ENCODE measurements at places on chromosomes 16 and 17.

DNA sequence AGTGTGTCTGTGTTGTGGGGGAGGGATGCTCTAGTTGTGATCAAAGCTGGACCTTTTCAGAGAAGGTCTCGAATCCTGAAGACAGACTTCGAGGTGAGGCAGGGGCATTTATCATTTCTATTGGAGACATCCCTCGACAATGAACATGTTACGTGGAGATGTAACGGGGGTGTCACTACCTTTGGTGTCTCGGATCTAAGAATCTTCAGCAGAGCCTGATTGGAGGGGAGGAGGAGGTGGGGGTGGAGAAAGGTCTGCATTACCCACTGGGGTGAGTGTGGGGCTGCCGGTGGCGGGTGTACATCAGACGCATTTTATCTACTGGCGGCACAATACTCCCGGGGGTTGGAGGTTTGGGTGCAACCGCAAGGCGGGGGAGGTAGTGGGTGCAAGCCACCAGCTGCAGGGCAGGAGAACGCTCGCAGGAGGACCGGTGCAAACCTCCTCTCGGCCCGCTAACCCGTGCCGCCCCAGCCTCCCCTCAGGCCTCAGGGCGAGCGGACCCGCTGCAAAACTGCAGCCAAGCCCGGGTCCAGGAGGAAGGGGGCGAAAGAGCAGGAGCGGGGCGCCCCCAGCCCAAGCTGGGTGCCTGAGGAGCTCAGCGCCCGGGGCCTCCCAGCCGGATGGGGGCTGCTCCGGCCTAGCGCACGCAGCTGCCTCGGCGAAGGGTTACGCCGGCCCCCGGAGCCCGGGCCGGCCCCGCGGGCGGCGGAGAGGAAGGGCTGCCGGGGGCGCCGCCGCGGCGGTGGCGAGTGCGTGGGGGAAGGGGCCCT lies 735 bp downstream of the ZNF652 start:
- peak; percentile 11 for DNase-seq

GRCh38 chr17:73271072-73271471 lies 9.4 kb upstream of the CPSF4L start:
- DNase-seq = no peak

DNA sequence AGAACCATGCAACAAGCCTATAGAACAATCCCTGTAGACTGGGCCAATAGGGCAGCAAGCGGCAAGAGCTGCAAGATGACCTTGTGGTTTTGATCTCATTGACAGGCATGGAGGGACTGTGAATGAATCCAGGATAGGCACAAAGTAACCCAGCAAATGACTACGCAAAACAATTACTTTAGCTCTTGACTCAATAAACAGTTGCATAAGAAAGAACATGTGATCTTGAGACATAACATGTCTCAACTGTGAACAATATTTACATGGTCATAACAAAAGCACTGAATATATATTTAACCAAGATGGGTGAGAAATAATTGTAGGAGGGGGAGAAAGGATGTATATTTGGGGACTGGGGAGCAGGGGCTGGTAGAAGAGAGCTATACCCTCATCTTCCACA lies 313.7 kb upstream of the CDH5 start:
- DNase-seq = no peak

- peak; percentile 41 for DNase-seq
Observed at GRCh38 chr16:46894036-46894672, 10.0 kb downstream of the GPT2 start.

GRCh38 chr17:13575922-13576419 lies 25.8 kb downstream of the HS3ST3A1 start:
- no peak for DNase-seq

DNA sequence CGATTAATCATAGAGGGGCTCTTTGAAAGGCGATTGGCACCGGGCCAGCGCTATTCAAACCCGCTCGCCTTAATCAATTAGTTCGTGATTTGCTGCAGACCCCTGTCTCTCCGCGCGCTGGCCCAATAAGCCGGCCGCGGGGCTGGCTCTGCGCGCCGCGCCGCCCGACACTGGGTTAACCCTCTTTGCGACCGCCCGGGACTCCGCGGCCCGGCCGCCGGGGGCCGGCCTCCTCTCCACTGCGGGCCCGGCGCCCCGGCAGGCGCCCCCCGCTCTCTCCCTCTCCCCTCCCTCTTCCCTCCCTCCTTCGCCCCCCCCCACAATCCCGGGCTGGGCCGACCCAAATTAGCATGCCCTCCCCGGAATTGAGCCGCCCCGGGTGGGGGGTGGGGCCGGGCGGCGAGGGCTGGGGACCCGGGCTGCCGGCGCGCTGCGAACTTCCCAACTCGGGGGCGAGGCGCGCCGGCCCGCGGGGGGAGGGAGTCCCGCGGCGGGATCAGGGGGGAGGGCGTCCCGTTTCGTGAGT lies 428 bp upstream of the SALL1 start:
- peak; percentile 63 for DNase-seq

DNA sequence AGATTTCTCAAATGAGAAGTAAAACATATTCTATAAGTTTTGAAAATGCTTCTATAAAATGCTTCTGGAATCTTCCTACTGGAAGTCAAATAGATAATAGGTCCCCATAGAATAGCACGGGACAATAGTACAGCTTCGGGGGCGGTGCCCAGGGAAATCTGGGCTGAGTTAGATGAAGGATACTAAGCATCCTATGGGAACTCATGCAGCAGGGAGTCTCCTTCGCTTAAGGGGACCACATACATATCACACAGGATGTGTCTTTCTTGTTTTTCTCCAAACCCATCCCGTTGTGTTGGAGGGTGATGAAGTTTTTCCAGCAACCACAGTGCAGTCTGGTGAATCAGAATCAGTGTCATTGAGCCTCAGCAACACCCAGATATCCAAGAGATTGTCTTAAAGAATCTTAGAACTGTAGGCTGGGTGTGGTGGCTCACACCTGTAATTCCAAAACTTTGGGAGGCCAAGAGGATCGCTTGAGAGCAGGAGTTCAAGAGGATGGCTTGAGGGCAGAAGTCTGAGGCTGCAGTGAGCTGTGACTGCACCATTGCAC lies 84.2 kb downstream of the PITPNC1 start:
- DNase-seq = no peak

DNA sequence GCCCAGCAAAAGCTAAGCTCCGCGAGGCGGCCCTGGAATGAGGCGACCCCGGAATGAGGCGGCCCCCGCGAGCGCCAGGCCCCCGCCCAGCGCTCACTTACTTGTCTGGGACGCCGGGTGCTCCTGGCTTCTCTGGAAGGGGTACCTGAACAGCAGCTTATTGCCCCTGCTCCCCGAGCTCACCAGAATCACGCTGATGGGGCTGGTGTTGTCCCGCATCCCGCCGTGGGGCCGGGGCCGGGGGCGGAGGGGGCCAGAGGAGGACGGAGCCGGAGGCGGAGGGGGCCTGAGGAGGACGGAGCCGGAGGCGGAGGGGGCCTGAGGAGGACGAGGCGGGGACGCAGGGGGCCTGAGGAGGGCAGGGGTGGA lies 440 bp downstream of the NPRL3 start:
- DNase-seq = peak; percentile 12

GRCh38 chr16:88768071-88768783 lies 16.8 kb downstream of the PIEZO1 start:
- no peak for DNase-seq

- peak; percentile 40 for DNase-seq
Observed at GRCh38 chr17:3531266-3532101, 26.1 kb downstream of the TRPV3 start.

DNA sequence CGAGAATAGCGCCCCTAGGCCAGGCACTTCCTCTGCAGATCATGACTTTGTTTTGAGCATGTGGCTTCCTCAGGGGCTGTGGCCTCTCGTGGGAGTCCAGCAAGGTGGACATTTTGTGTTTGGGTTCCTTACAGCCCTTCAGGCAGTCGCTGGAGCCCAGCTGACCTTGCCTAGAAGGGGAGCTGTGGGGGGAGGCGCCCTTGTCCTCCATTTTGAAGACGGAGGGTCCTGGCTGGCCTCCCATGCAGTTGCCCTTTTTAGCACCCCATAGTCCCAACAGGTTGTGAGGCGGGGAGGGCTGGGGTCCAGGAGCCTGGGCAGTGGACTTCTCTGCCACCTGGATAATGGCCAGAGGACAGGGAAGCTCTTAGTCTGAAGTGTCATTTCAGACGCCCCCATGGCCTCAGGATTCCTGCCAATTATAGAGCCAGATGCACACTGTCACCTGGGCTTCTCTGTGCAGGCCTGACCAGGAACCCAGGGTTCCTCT lies 1.4 kb downstream of the SOST start:
- DNase-seq = no peak

DNA sequence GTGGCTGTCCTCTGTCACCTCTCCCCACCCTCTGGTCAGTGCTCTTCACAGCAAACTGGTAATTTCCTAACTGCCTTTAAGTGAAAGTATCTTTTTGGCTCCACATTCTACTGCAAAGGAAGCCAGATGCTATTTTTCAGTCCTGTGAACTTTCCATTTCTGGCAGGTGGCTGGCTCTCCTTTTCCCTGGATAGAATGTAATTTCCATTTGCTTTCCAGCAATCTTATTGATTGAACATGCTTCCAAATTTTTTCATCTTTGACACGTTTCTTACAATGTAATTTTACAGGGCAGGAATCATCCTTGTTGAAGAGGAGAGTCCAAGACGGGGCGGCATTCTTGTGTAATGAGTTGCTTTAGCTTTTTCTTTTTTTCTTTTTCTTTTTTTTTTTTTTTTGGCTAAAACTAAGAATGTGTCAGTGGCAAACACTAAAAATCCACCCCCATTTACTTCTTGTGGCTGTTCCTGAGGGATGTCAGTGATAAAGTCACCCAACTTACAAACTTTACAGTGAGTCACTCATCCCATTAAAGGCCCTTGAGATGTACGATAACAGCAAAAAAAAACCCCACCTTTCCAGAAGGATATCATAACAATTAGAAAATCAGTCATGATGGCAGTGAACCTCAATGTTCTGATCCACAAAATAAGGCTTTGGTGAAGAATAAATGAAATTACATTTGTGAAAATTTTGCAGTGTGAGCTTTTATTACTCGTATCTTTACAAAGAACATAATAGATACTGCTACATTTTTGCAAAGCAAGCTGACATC lies 29.4 kb upstream of the PRKCA start:
- DNase-seq = no peak

DNA sequence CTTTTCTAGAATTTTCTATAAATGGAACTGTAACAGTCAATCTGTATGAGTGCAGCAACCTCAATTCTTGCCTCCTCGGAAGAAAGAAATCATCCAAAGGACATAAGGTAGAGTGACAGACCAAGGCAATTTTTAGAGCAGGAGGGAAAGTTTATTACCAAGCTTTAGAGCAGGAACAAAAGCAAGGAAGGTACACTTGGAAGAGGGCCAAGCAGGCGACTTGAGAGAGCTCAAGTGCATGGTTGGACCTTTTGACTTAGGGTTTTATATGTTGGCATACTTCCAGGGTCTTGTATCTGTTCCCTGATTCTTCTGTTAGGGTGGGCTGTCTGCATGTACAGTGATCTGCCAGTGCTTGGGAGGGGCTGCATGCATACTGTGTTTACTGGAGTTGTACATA lies 50.3 kb downstream of the SCNN1G start:
- DNase-seq = no peak

- peak; percentile 74 for DNase-seq
Observed at GRCh38 chr17:44556832-44557606, at the start of gene FZD2. Gene FZD2, plus strand, starts transcription at chr17:44557484. Its CDS starts 205 bp downstream, at chr17:44557689.

GRCh38 chr17:17506181-17506741 lies 10.1 kb upstream of the RASD1 start:
- DNase-seq = no peak

- DNase-seq = no peak
Observed at GRCh38 chr17:45355087-45355486, 38.3 kb upstream of the MAP3K14 start.

DNA sequence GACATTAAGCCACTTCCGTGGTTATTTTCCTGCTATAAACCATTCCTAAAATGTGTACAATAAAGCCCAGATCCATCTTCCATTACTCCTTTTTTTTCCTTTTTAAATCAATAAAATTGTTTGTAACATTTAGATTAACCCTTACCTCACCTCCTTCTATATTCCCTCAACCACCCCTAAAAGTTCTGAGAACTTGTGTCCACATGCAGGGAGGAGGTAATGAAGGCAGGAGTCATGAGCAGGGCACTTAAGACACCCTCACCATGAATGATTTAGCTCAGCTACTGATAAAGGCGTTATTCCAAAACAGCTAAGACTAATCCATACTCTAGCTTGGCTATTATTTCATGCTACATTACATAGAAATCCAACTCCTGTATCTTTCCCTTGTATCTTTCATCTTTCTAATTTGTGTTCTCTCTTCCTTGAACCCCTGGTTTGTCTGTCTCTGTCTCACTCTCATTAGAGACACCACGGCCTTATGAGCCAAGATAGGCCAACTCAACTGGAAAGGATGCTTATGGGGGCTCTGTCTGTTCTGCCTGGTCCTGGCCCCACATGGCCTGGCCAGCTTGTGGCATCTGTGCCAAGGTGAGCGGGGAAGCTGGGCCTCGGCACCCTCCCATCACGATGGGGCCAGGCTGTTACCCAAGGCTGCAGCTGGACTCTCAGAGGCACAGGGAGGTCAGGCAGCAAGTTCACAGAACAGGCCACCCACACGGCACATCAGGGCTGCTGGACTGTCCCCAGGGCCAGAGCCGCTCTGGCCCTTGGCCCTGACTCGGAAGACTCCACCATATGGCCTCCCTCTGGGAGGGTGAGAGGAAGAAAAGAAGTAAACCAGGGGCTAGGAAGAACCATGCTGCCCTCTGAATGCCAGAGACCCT lies 294.4 kb downstream of the SOX9 start:
- DNase-seq = peak; percentile 8

GRCh38 chr16:73432850-73433730 lies 385.2 kb upstream of the ZFHX3 start:
- DNase-seq = no peak

- DNase-seq = no peak
Observed at GRCh38 chr17:6374761-6375312, 60.1 kb downstream of the AIPL1 start.

DNA sequence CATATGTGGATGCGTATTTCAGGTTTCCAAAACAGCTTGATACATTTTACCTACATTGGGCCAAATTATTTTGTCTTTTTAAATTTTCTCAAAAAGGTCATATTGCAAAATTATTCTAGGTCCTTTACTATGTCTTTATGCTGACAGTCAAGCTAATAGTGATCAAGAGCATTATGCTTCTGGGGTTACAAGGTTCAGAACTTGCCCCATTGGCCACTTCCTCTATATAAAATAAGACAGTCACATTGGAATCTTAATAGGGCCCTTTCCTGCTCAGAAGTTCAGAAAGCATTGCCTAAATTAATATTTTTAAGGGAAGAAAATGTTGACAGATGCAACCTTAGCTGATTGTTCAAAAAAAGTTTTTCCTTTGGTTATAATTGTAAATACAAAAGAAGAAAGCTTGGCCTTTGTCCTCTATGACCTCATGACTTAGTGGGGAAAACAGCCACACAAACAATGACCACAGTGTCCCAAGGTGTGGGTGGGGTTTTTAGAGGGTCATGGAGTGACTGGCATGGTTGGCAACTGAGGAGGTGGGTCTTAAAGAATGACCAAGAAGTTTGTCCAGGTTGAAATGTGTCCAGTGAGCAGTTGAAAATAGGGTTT lies 11.8 kb upstream of the RAB11FIP4 start:
- no peak for DNase-seq

All from heart right ventricle (tissue), 16 donors.